SW 1271 (cell line): ENCODE measurements at places on chromosomes 2 and 18.
A peak's percentile ranks its signal among the peaks of the same experiment; 100 is the strongest.

- peak; percentile 22 for DNase-seq
Measured at GRCh38 chr2:177604271-177605065, 211.9 kb downstream of the AGPS start.

DNA sequence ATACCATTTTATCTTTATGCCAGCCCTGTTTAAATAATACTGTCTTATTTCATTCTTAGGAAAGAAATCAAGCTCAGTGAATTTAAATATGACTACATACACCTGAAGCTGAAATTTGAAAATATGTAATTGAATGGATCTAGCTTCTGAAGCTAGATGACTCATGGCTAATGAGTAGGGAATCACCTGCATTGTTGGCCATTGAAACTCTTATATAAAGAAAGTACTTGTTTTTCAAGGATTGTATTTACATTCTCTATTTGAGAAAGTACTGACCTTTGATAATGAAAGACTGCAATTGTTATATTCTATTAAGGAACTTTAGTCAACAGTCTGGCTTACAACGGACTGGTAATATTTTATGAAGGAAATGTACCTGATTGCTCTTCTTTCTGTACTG lies 346.7 kb upstream of the LRATD1 start:
- no peak for DNase-seq

DNA sequence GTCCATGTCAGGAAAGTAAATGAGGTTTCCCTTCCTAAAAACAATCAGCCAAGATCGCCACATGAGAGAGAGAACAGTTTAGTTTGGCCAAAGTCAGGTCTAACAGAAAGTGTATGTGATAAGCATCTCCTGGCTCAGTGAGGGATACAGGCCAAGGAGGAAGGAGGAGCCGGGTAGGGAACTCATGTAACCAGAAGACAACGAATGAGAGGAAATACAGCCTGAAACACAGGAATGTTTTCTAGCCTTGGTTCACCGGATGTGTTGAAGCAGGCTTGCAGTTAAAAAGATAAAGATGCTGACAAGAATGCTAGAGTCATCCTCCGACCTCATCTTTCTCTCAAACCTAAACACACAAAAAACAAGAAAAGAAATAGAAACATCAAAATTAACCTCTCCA lies 283.9 kb upstream of the SIX2 start:
- DNase-seq = no peak

- DNase-seq = no peak
Measured at GRCh38 chr2:217993138-217993537, 9.7 kb downstream of the TNS1 start.

- no peak for DNase-seq
Measured at GRCh38 chr2:237405006-237405559, 8.9 kb downstream of the COL6A3 start.

GRCh38 chr2:146873056-146873455 lies 971.8 kb upstream of the ACVR2A start:
- DNase-seq = no peak

- DNase-seq = no peak
Measured at GRCh38 chr2:21469564-21469963, 345.8 kb downstream of the TDRD15 start.

- DNase-seq = no peak
Measured at GRCh38 chr18:3683483-3683882, 233.5 kb downstream of the TGIF1 start.

DNA sequence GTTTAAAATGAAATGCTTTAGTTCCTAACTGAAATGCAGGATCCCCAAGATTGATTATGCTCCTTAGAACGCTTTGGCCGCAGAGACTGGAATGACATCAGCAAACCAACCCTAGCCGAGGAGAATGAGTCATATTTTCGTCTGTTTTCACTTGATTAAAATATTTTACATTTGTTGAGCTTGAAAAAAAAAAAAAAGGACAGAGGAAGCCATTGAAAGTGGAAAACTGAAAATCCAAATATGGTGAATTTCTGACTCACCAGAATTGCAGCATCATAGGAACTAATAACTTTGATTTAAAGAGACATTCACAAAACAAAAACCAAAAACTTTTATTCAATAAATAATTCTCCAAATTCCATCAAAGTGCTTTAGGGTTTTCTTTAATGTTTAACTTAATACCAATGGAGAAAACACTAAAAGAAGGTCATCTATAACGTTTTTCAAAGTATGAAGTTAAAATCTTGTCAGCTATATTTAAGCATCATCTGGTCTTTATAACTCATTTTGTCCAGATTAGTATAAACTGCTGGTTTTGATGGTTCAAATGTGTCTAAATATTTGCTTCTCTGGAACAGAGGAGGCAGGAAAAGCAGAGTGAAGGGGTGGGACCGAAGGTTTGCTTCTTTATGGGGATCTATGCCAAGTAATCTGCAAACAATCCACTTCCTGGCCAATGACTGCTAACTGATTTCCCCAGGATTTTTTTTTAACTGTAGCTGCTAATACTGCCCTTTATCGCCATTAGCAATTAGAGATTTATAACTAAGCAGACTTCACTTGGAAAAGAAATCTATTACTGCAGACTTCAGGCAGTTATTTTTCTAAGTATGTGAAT lies 30.9 kb upstream of the COL5A2 start:
- peak; percentile 30 for DNase-seq

- no peak for DNase-seq
Measured at GRCh38 chr2:98548920-98549818, 59.1 kb downstream of the COA5 start.

- no peak for DNase-seq
Measured at GRCh38 chr2:12338946-12339697, 377.6 kb upstream of the TRIB2 start.

- DNase-seq = no peak
Measured at GRCh38 chr18:3213300-3214059, 6.3 kb downstream of the MYOM1 start.

DNA sequence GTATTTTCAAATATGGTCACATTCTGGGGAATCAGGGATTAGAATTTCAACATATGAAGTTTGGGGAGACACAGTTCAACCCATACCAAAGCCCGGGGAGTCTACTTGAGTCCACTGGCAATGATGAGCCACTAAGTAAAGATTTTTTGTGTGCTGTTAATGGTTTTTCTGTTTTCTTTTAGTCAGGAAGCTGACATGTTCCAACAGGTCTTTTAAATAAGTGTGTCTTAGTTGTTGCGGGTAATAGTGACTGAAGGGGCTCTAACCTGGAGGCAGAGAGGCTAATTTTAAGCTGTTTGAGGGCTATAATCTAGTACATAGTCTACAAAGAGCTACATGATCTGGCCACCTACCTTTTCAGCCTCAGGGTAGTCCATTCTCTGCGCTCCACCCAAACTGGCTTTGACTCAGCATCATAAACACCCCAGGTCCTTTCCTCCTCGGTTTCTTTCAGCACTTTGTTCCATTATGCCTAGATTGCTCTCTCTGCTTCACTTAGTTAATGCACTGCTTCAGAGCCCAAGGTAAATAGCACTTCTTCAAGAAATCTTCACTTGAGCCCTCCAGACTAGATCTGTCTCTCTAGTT lies 17.6 kb upstream of the UBE2E3 start:
- DNase-seq = no peak

DNA sequence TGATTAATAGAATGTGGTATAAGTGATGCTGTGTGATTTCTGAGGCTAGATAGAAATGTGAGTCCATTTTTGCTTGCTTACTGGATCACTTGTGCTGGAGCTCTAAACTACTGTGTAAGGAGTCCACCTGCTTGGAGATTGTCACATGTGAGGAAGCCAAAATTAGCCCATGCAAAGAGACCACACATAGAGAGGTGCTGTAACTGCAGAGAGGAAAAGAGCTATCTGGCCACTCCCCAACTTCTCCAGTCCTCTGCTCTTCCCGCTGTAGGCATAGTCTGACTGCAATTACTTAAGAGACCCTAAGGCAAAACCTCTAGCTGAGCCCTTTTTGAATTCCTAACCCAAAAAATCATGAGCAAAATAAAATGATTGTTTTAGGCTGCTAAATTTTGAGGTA lies 120.6 kb upstream of the FBXO11 start:
- DNase-seq = no peak

- DNase-seq = no peak
Measured at GRCh38 chr2:137173463-137173862, 408.1 kb downstream of the THSD7B start.

DNA sequence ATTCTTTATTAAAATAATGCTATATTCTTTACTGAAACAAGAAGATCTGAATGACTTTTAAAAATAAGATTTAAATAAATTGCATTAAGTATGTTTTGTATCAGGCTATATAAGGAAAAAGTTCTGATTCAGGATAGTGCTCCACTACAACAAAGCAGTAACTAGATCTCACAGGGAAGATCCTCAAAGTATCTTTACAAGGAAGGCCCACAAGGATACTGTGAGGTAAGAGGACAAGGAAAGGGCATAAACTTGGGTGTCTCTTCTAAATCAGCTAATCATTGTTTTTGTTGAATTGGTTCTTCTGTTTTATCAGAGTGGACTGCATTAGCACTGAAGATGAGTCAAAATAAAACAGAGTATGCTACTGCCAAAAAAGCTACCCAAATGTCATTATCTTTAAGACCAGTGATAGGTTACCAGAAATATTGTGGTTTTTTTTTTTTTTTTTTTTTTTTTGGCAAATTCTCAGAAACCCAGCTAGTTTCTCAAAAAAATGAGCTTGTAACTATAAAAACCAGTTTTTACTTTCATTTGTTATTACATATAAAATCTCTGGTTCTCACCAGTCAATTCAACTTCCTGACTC lies 160.9 kb downstream of the BAZ2B start:
- DNase-seq = no peak

- no peak for DNase-seq
Measured at GRCh38 chr2:227871375-227871791, at the start of gene DAW1. TSS of gene DAW1 (plus strand) at chr2:227871631. CDS start at chr2:227871690, 59 bp downstream.

- no peak for DNase-seq
Measured at GRCh38 chr2:152500772-152501171, 165.8 kb downstream of the FMNL2 start.

DNA sequence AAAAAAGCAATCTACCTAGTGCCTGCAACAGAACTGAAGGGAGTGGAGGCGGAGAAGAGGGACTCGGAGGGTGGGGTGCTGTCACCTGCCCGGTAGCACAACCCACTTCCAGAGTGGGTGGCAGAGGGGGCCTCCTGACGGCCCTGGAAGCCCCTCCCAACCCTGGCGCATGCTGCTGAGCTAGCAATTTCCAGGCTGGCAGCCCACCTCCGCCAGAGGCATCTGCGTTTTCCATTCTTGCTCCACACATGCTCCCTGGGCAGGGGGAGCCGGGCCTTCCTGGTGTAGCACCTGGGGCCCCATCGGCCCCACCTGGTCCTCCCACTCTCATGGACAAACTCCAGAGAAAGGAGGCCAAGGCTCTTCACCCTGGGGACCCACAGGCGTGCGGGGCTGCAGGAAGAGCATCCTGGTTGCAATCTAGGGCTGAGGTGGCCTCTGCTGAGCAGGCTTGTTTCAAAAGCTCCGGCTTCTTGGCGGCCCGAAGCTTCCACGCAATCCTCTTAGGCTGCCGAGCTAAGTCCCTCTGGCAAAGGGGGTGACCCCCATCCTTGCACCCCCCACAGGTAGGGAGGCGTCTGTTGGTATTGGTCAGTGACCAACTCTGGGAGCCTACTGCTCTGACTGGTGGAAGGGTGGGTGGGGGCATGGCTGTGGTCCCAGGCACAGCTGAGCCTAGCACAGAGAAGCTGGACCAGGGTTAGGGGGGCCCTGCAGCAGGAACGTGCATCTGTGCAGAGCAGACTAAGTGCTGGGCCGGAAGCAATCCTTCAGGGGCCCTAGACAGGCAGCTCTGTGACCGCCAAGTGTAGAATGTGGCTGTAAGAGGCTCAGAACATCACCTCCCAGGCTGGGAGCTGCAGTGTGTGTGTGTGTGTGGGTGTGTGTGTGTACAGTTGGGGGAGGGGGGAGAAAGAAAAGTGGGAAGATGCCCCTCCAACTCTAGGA lies 2.6 kb downstream of the HS6ST1 start:
- no peak for DNase-seq

GRCh38 chr2:147862859-147863516 lies 18.2 kb downstream of the ACVR2A start:
- no peak for DNase-seq

DNA sequence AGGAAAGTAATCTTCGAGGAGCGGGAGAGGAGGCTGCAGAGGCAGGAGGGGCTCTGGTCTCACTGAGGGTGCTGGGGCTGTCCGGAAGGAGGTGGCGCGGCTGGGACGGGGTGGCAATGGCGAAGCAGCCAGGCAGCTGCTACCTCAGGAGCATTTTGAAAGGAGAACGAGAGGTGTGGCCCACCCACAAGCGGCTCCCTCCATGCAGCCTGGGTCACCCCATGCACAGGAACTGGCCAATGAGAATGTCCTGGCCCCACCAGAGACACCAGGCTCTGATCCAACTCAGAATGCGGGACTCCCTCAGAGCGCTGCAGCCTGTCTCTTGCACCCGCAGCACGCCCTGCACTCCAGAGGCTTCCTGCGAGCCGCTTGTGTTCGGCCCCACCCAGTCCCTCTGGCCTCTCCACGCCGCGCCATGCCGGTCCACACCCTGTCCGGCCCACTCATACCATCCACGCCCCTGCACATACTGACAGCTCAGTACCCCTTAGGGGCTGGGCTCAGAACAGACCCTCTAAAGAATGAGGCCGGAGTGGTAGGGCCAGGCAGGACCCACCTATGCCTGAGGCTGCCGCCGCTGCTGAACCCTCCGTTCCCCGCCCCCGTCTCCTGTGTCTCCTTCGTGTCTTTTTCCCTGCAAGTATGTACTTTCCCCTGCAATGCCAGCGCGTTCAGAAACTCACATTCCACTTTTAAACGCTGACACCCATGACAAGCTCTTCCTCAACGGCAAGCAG lies 6.4 kb upstream of the BOK start:
- DNase-seq = no peak

DNA sequence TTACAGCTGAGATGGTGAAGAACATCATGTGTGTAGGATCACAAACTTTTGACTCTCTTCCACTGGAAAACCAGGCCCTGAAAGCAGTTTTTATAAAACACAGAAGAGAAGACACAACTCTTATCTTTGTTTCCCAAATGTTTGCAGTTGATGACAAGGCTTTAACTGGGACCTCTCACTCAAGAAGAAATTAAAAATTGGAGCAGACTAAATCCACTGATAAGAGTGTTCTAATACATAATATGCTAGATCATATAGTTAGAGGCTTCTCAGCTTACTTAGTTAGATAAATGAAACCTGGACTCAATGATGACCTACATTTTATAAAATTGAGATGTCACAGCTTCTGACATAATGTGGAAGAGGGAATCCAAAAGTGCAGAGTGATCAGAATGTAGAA lies 158.3 kb upstream of the WDSUB1 start:
- no peak for DNase-seq

DNA sequence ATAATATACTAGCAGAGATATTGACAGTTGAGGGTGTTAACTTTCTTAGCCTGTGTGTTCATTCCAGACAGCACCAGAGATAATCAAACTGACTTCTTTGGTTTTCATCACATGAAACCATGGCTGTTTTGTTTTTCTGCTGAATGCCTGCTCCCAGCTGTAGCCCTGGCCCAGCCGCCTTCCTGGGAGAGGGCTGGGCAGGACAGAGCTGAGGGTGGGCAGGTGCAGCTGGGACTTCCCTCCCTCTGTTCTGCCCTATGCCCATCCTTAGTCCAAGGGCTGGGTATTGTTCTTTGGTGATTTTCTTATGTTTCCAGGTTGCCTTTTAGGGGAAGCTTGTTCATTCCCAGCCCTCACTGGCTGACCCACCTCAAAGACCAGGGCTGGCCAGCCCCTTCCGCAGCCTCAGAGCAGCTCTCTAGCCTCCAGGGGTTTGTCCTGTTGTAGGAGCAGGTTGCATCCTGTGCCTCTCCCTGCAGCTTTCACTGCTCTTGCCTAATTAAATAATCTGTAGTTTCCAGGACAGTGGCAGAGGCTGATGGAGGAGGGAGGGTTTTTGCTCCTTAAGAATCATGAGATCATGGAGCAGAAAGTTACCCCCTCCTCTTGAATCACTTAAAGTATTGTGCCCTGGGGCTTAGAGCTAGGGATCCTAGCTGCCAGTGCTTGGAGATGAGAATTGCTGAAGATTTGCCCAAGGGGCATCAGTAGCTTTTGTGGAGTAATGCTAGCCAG lies 61.4 kb downstream of the MTCL1 start:
- no peak for DNase-seq
